Retinal pigment epithelial cell (primary cell): ENCODE measurements at places on chromosomes 5 and 9.

- DNase-seq: no peak
These were observed 1.2 kb downstream of the AP3S1 start for GRCh38 chr5:115842952-115843351.

DNA sequence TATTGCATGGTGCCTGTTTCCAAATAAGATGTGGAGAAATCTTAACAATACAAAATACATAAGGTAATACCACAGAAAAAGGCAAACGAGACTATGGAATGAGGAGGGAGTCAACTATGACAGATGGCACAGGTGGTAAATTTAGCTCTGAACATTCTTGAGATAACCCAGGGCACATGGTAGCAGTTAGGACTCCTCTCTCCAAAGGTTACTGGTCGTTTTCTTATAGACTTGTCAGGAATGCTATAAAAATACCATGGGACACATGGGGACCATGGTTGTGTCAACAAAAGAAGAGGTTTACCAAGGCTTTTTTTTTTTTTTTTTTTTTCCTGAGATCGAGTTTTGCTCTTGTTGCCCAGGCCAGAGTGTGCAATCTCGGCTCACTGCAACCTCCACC, 209.4 kb upstream of the RFX3 start:
- no peak for DNase-seq

DNA sequence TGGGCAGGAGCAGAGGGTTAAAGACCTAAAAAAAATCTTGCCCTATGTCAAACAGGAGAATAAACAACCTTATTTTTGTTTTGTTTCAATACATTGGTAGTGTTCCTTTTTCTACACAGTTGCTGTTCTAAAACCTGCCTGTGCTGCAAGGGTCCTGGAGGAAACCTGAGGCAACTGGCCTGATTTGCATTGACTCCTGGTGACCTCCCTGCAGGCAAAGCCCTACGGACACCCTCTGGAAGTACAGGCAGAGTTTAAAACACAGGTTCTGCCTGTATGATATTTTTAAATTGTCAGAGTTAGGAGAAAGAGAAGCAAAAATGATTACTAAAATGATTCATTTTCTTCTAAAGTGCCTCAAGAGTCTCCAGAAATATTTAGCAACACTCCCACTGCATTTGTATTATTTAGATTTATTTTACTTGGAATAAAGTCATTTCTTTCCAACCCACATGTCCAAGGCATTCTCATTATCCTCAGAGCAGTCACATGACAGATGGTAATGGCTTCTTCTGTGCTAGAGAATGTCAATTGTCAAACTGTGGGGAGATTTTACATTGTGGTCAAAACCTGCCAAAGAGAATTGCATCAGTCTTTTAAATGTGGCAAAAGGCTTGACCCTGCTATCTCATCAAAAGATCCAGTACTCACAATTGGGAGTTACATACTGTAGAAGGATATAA, 559.6 kb downstream of the CETN3 start:
- DNase-seq: no peak

DNA sequence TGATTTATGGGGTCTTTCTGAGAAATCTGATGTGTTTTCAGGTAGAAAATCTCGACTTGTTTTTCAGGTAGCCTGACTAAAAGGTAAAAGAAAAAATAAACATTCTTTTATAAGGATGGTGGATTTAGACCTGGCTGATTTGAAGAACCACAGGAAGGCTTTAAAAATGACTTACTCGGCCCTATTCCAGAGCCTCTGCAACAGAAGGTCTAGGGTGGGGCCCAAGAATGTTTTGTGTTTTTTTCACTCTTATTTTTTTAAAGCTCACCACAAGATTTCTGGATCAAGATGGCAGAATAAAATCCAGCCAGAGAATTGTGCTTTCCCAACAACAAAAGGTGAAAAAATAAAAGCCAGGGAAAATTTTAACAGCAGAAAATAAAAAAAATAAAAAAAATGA, 59.1 kb downstream of the FNBP1 start:
- DNase-seq: no peak

- DNase-seq: no peak
These were observed 70.7 kb downstream of the LNPEP start for GRCh38 chr5:97006454-97007060.

DNA sequence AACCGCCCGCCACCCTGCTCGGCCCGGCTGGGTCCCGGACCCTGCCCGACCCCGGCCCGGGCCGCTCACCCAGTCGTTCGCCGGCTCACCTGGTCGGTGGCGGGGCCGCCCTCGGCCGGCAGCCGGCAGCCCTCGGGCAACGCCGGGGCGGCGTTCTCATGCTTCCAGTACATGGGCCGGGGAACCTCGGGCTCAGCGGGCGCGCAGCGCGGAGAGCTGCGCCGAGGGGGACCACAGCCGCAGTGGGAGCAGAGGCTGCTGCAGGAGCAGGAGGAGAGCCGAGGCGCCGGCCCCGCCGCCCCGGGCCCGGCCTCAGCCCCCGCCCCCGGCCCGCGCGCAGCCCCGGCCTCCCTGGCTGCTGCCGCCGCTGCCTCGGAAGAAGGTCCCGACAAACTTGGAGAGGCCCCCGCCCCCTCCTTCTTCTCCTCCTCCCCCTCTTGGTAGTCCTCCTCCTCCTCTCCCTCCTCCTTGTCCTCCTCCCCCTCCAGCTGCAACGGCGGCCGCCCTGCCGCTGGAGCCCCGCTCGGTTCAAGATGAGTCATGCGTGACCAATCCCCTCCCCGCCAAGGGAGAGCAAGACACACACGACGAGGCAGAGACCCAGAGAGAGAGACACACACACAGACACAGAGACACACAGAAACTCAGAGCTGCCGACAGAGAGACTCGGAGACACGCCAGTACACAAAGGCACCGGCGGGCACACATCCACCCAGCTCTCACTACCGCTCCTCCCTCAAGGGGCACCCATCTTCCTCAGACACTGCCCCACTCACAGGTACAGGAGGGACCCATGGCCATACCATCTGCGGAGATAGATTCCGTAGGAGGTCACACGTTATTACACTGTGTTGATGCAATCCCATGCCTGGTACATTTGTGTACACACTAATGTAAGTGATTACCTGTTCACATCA, at the start of gene LHX6:
Gene LHX6, minus strand, starts transcription at position 390 of the 917 bp plus-strand sequence. Its CDS starts 217 bp downstream, at position 173.
- DNase-seq: no peak
